ENCODE measurements at places on chromosomes 12 and 14.

DNA sequence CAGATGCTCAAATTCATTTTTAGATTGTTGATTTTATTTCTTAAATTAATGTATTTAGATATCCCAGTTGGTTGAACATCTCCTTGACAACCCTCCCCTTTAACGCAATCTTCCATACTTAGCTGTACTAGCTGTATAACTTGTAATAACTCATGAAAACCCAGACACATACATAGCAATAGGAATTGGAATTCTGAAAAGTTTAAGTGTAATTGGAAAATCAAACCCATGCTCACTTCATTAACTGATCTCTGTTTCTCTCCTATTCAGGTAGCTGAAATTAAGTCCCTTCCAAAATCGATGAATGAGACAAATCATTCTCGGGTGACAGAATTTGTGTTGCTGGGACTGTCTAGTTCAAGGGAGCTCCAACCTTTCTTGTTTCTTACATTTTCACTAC lies at the start of gene OR4K15:
Gene OR4K15, plus strand, starts transcription at position 301 of the 400 bp plus-strand sequence. Its CDS starts 0 bp downstream, at position 301.
- DNase-seq: no peak

DNA sequence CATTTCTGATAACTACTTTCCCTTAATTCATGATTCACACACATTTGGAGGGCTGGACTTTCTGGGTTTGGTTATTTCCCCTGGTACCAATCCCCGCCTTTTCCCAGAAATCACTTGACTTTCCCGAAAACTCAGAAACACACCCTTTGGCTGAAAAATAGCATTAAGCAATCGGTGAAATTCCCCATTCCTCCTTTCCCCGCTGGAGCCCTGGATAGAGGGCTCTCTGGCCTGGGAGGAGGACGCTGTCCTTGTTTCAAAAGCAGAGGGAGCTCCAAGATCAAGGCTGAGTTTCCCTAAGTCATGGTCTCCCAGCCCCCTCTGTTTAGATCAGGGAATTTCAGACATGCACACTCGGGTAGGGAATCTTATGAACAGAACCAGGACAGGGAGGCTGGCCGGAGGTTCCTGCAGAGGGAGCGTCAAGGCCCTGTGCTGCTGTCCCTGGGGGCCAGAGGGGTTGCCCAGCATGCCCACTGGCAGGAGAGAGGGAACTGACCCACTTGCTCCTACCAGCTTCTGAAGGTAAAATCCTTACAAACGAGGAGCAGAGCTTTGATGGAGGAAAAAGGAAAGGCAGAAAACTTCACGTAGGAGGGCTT lies at the start of gene C1S:
Gene C1S, plus strand, starts transcription at position 366 of the 602 bp plus-strand sequence. CDS start 1,195 bp downstream, outside the sequence.
- peak; percentile 59 for DNase-seq

GRCh38 chr12:109018296-109018695 lies 2.6 kb downstream of the SVOP start:
- DNase-seq: no peak

- DNase-seq: no peak
Measured at GRCh38 chr12:23753628-23754365, 195.7 kb downstream of the SOX5 start.

DNA sequence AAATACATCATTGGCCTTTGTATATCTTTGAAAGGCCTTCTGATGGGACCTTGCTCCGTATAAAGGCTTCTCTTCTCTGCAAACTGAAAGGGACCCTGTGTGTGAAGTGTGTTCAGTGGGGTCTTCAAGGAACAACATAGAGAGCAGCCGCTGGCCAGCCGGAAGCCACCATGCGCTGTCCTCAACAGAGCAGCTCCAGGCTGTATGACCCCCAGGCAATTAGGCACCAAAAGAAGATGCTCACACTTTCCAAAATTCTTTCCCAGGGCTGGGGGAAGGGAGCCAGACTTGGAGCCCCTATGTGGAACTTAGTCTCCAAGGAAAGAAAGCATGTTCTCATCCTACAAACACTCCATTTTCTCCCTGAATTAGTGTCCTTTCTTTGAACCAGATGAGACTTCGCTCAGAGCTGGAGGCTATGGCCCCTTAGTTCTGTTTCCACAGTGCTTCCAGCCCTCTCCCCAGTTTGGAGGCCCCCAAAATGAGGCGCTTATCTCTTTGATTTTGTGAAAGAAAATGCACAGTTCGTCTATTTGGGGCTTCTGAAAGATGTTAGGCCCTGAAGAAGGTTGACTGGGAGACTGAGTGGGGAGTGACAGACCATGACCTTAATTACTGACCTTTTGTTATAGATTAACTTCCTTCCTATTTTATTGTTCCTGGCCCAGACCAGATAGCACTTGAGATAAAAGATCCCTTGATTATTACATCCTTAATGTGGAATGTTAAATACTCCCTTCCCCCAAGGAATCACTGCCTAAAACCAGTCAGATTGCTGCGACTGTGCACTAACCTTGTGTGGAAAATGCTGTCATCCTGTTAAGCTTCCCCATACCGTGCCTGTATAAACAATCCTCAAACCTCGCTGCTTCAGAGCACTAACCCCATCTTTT lies 128.3 kb upstream of the FGD4 start:
- no peak for DNase-seq

- no peak for DNase-seq
Measured at GRCh38 chr12:67512061-67512460, 136.5 kb upstream of the DYRK2 start.

DNA sequence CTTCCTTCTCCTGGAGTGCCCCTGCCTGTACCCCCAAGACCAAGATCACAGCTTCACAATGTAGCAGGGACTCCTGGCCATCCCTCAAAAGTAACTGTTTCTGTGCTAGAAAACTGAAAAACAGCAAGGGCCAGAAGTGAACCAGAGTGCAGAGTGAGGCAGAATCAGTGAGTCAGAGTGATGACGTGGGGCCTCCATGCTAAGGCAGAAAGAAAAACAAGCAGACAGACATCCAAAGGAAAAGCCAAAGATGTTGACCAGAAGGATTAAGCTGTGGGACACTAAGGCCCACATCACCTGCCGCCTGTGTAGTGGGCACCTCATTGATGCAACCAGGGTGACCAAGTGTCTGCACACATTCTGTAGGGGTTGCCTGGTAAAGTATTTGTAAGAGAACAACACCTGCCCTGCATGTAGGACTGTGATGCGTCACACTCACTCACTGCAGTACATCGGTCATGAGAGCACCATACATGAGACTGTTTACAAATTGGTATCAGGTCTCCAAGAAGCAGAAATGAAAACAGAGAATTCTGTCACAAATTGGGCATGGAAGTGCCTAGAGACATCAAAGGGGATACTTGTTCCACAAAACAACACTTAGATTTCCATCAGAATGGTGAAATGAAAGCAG lies 51.2 kb downstream of the ARMH4 start:
- DNase-seq: no peak

DNA sequence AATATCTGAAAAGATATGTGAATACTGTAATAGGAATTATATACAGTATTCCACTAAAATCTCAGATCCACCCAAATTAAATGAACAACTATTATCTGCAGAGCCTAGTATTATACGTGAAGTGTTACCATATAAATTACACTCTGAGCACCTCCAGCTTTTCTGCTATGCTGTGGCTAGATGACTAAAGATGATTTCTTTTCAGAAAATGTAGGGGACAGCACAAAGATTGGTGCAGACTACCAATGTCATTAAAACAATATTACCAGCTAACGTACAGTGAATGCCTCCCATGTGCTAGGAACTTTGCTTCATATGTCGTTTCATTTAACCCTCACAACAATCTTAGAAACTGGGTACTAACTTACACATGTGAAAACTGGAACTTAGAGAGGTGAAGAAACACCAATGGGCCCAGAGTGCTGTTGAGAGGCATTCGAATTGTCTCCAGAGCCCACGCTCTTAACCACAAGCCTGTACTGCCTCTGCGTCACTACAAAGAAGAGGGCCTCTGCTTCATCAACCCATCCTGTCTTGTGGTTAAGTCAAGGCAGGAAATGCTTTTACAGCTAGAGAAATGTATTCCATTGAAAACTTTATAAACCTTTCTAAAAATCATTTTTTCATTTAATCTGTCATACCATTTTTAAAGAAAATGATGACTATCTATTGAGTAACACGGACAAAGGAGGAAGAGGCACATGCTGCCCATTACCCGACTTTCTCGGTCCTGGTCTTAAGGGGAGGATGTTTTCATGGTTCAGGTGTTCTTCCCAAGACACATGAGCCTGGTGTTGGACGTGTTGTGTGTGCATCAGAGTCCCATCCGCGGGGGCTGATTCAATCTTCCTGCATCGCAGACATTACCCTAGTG lies 1.3 kb downstream of the GPR65 start:
- no peak for DNase-seq

GRCh38 chr14:59086241-59086882 lies 102.1 kb upstream of the DAAM1 start:
- no peak for DNase-seq

DNA sequence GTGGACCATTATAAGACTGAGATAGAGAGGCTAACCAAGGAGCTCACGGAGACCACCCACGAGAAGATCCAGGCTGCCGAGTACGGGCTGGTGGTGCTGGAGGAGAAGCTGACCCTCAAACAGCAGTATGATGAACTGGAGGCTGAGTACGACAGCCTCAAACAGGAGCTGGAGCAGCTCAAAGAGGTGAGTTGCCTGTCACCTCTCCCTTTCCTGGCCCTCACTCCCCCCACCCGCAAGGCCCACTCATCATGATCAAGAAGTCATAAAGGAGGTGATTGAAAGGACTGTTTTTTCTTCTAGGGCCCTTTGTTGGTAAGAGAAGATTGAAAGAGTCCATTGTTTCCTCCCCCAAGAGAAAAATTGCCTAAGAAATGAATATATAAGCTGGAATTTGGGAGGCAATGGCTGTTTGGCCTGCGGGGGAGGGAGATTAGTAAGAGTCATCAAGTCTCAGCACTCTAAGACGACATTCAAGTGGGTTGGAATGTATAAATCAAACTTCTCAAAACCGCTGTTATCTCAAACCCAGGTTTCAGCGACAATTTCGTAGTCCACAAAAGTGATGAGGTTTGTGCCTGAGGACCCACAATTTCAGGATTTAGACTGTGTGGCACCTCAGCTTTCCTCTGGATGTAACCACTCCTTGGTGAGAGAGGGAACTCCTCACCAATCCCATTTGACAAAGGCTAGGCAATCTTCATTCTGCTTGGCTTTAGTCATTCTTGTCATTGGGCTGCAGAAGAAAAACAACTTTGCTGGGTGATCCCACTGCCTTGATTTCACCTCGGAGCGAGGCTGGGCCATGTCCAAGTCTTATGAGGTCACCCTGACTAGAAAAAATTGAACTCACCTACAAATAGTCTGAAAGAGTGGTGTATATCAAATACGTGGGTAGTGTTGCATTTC lies 966 bp downstream of the BICD1 start:
- DNase-seq: no peak

DNA sequence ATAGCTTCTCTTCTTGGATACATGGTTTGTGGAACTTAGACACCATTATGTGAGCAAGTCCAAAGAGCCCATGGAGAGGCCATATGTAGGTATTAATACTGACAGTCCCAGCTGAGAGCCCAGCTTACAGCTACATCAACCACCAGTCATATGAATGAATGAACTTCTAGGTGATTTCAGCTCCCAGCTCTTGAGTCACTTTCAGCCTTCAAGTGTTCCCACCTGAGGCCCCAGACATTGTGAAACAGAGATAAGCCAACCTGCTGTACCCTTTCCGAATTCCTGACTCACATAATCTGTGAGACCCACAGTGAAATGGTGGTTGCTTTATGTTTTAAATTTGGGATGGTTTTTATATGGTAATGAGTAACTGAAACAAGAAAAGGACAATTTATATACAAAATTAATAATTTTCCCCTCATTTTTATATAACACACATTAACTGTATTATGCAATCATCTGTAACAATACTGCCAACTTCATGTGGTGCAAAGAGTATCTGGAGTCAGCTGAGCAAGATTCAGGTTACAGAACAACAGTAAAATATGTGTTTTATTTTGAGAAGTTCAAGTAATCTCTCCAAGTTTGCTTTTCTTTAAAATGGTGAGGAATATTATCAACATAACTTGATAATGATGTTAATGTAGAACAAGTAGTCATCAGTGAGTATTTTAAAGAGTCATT lies 27.7 kb upstream of the FBXO33 start:
- DNase-seq: no peak

DNA sequence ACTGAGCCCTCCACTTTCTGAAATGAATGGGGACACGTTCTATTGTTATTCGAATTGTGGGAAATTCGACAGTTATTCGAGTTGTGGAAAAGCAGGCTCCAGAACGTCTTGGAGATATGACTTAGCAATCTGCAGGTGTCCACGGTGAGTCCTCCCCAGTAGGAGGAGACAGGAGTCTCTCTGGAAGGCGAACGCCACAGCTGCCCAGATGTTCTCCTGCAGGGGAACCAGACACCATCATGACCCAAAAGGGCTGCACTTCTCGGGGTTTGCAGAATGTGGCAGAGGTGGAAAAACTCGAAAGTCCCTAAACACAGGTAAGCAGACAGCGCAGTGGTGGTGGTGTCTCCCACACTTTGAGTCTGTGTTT lies 363.6 kb upstream of the SFSWAP start:
- no peak for DNase-seq

GRCh38 chr12:95723693-95724384 lies 66.7 kb downstream of the NTN4 start:
- DNase-seq: no peak

DNA sequence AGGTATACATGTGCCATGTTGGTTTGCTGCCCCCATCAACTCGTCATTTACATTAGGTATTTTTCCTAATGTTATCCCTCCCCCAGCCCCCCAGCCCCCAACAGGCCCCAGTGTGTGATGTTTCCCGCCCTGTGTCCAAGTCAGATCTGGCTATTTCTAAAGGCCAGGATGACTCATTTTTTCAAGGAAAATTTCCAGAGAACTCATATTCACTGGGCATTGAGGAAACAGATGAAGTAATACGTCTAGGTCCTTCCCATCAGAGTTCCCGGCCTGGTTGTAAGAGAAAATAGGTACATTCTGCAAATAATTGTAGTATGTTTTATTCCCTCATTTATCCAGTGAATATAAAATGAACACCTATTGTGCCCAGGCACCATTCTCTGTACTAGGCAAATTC lies 345.2 kb downstream of the BCL11B start:
- no peak for DNase-seq

- DNase-seq: no peak
Measured at GRCh38 chr12:75739912-75740311, 228.5 kb upstream of the KRR1 start.

DNA sequence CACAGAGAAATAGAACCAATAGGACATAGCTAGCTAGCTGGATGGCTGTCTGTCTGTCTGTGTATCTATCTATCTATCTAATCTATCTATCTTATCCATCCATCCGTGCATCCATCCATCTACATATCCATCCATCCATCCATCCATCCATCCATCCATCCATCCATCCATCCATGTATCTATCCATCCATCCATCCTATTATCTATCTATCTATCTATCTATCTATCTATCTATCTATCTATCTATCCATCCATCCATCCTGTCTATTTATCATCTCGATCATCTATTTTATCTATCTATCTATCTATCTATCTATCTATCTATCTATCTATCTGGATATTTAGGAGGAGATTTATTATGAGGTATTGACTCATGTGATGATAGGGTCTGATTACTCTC lies 84.9 kb downstream of the DNAH10 start:
- no peak for DNase-seq
